Activated gamma-delta T cell (primary cell): ENCODE measurements at places on chromosomes 3 and 15.

- DNase-seq, result no peak
Observed at GRCh38 chr15:69410248-69410874, 3.8 kb upstream of the KIF23 start.

DNA sequence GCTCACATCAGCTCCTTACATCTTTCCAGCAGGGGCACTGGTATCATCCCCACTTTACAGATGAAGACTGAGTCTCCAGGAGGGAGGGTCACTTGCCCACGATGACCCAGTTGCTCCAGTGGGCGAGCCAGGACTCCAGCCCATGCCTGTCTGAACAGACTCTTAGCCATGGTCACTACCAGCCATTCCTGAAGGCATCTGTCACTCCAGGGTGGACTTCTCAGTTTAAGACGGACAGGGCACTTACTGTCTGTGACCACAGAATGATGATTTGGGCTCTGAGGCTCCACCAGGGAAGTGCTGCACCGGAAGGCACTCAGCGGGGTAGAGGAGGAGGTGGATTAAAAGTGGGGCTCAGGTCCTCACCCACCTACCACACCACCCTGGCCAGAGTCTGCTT, 104.0 kb upstream of the SLC6A6 start:
- DNase-seq, result no peak

DNA sequence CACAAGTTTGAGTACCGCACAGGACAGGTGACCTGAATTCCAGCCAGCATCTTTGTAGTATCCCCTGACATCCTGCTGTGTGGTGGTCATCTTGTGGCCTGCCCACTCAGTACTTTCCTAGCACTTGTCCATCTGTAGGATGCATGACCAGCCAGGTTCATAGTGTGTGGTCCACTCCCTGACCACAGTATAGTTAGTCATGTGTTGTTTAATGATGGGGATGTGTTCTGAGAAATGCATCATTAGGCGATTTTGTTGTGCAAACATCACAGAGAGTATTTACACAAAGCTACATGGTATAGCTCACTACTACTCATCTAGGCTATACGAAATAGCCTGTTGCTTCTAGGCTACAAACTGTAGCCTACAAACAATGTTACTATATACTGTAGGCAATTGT, 16.9 kb upstream of the RBPMS2 start:
- no peak for DNase-seq

DNA sequence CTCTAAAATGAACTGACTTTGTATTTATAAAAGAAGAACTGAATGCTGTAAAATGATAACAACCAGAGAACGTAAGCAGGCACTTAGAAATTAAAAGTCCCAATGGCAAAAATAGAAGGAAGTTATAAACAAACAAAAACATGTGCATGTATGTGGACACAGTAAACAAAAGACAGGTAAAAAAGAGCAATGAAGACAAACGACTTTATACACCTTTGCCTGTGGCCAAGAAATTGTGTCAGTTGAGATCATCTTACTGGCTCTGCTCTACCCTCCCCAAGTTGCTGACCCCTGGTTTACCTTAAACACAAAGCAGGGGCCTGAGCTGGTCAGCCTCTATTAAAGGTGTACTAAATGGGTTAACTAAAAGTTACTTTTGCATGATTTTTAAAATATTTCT, 41.7 kb upstream of the GP5 start:
- no peak for DNase-seq
